ENCODE measurements at places on chromosomes 11 and 22.
A peak's percentile ranks its signal among the peaks of the same experiment; 100 is the strongest.

DNA sequence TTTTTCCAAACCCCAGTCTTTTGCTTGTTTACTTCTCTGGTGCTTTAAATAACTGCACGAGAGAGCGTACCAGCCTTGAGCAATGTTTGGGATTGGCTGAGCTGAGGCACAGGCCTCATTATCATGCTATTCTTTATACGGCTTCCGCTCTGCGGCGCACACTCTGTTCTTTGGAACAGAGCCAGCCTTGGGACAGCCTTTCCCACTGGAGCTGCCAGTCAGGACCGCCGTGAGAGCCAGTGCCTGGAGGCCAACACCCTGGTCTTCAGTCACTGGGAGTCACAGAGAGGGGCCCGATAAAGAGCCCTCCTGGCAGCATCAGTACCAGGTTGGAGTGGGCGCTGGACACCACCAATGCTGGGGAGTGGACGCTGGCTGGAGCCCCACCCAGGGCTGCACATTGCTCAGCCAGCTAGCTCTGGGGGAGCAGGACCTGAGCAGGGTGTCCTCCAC, 125.6 kb downstream of the BCR start:
- peak; percentile 90 for DNase-seq

- DNase-seq: no peak
Measured at GRCh38 chr11:111539426-111540113, 950 bp upstream of the LAYN start.

- DNase-seq: peak; percentile 67
Measured at GRCh38 chr22:29733362-29734201, 13.8 kb downstream of the CABP7 start.

DNA sequence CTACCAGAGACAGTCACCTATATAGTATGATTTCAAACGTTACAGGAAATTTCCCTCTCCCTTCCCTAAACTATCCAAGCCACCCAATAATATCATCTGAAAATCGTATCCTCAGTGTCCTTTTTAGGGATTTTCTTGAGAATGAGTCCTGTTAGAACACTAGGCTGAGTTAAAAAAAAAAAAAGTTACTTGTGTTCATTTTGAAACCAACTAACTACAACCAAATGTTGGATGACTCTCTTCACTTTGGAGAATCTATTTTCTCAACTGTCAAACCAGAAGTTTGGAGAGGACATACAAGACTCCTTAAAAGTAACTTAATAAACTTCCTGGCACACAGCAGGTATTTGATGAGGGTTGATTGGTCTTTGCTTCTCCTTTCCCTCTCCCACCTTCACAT, 183.2 kb upstream of the SESN3 start:
- no peak for DNase-seq

- no peak for DNase-seq
Measured at GRCh38 chr11:76152741-76153570, 53.3 kb downstream of the WNT11 start.

DNA sequence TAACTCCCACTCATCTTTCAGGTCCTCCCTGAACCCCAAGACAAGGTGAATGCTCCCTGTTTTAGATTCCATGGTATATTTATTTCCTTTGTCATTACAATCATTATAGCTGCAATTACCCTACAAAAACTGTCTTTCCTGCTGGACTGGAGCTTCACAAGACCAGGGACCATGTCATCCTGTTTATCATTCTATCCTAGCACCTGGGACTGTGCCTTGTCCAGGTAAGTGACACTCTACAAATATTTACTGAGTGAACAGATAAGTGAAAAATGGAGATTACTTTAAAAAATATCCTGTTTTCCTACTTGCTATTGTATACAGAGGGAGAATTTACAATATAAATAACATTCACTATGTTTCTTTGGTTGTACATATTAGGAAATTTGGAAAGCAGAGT, 22.5 kb upstream of the ELF5 start:
- no peak for DNase-seq

- no peak for DNase-seq
Measured at GRCh38 chr11:9330387-9331384, 16.3 kb upstream of the TMEM41B start.

- no peak for DNase-seq
Measured at GRCh38 chr22:44596396-44597125, 98.5 kb upstream of the RTL6 start.

DNA sequence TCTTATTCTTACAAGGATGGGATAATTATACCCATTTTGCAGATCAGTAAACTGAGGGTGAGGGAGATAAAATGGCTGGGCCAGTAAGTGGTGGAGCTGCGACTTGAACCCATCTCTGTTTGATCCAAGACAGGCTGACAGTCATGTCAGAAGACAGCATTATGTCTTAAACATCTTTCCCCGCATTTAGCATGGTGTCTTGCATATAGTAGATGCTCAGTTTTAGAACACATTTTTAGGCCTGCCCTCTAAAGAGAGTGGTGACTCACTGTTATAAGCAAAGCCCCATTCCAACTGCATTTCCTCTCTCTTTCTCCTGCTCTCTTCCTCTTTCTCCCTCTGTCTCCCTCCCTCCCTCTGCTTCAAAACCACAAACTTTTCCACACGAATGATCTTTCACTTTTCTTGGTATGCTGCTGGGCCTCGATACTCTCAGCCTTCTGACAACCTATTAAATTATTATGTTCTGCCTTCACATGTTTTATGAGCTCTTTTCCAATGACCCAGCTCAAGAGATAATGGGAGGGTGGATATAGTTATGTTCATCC, 25.2 kb downstream of the CWC15 start:
- DNase-seq: no peak

- no peak for DNase-seq
Measured at GRCh38 chr22:22316589-22316988, 72.0 kb downstream of the VPREB1 start.

- peak; percentile 32 for DNase-seq
Measured at GRCh38 chr11:133403900-133404299, 128.4 kb downstream of the OPCML start.

DNA sequence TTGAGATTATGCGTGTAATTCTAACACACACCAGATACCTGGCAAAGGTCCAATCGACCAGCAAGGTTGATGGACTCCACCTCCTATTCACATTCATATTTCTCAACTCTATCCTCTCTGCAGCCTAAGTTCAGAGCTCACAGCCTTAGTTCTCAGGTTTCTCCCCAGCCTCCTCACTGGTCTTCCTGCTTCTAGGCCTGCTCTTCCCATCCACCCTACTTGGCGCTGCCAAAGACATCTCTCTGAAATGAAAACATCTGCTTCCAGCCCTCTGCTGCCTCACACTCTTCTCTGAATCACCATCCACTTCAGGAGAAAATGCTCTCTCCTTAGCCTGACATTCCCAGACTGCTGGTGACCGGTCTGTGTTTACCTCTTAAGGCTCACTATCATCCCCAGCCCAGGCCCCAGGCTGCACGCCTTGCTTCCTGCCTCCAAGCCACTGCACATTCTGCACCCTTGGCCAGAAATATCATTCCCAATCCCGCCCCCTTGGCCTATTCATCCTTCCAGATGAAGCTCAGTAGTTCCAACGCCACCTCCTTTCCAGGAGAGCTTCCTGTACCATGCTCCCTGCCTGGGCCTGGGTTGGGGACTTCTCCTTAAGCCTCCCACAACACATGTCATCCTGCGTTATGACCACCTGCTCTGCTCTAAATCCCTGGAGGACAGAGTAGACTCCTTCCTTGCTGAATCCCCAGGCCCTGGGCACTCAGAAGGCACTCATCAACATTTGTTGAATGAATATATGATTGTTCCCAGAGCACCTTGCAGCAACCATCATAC, 3.5 kb downstream of the ARRB1 start:
- peak; percentile 78 for DNase-seq

DNA sequence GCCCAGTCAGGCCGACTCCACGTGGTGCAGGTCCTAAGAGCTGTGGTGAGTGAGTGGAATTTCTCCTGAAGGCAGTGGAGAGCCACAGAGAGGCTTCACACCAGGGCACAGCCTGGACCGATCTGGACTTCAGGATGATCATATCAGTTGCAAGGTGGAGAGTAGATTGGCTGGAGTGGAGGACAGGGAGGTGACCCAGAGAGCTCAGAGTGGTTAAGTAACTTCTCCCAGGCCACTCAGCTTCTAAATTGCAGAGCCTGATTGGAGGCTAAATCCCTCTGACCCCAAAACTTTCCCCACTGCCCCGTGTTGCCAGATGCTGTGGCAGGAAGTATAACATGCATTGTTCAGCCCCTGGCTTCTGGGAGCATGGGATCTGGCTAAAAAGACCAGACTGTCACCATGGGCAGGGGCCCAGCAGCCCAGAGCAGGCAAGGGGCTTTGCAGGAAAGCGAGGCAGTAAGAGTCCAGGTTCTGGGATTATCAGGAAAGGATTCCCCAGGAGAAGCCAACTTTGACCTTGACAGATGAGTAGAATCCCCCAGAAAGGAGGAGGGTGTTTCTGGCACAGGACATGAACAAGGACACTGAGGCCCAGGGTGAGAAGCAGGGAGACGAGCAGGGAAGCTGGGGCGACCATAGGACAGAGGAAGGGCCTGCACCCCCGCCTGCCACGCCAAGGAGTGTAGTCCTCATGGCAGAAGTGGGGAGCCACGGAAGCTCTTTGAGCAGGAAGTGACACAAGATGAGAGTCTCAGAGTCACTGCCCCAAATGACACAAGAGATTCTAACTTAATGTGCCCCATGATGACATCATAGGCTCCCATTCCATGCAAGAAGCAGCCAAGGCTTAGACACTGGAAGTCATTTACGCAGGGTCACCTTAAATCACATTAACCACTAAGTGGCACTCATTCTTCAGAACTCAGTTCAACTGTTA, 4.8 kb downstream of the SLC35C1 start:
- no peak for DNase-seq

DNA sequence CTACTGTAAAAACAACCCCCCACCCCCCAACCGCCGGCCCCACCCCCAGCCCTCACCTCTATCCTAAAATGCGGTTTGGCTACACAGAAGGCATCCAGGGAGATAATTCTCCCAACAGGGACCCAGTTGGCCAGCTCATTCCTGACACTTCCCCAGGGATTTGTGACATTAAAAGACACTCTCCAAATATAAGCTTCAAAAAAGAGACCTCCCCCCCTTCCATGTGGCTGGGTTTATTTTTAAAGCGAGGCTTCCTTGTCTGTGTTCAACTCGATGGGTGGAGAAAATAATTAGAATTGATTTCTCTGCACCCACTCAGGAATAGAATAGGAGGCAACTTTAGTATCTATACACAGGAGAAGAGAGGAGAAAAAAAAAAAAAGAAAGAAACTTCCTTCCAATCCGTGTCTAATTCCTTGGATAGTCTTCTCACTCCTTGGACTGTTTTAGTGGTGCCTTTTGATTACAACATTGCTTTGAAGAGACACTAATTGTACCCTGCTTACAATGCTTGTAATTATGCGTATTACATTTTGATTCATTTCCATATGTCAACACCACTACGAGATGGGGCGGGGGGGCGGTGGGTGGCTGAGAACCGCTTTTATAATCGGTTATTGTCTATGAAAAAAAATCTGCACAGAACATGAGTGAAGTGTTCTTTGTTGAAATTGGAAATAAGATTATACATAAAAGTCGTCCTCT, 500.4 kb downstream of the MIAT start:
- no peak for DNase-seq

GRCh38 chr22:17243524-17243923, 24.3 kb upstream of the ADA2 start:
- no peak for DNase-seq

DNA sequence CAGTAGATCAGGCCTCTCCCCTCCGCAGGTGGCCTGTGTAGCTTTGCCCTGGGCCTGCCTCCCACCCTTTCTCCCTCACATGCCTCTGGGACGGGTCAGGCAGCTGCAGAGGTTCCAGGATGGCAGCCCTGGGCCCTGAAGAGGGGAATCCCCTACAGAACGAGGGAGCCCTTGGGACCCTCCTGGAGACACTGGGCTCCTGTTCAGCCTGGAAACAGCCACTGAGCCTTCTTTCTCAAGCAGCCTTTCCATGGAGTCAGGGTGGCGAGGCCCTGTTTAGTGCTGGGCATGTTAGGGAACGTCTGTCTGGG, 720.9 kb downstream of the BRD1 start:
- no peak for DNase-seq

DNA sequence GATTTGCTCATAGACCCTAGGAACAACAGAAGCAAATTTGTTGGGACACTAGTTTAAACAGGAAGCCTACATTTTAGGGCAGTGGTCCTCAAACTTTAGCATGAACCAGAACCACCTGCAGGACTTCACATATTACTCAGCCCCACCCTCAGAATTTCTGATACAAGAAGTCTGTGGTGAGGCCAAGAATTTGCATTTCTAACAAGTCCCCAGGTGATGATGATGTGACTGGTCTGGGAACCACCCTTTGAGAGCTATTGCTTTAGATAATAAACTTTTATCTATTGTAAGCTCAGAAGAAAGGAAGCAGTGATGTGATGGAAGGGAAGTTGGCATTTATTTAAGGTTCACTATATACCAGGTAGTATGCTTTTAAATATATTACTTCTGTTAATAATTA, 194.0 kb downstream of the FAM181B start:
- DNase-seq: no peak

GRCh38 chr11:75635066-75635862, 33.6 kb downstream of the MAP6 start:
- peak; percentile 39 for DNase-seq

GRCh38 chr22:23750367-23750713, 572 bp downstream of the ZNF70 start:
- no peak for DNase-seq

GRCh38 chr11:117511931-117512539, 184.4 kb downstream of the CEP164 start:
- no peak for DNase-seq

DNA sequence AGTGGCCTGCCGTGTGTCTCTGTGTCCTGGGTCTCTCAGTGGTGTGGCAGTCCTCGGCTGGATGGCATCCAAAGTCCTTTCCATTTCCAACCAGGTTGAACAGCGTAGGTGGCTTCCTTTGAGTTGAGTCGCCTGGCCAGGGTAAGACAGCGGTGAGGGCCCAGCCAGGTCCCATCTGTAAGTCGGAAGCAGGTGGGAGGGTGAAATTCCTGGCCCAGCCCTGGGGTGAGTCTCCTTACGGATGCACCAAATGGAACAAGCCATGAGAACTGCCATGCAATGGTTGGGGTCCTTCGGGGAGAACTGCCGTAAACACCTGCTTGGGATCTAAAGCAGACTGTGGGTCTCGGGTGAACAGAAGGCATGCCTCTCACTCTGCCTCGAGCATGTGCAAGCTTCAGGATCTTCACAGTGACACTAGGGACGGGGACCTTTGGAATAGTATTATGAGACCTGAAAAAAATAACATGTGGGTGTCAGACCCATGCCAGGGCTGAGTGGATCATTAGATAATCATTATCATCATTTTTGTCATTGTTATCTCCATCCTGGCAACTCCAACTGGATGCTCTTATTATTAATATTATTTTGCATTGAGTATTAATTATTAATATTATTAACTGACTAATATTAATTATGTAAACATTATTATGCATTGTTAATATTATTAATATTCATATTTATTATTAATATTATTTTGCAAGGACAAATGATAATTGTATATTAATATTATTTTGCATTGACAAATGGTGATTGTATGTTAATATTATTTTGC, 57.7 kb upstream of the LINC01488 start:
- DNase-seq: no peak

DNA sequence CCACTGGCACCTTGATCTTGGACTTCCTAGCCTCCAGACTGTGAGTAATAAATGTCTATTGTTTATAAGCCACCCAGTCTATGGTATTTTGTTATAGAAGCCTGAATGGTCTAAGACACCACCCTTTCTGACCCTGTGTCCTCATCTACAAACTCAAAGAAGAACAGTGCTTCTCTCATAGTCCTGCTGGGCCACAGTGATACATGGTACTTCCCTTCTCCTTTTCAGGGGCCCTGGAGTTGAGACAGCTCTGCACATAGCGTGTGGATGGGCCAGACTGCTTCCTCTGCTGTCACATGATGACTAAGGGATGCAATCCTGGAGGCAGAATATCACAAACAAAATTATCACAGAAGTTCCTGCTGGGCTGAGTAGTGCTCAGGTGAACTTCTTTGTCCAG, 5.0 kb downstream of the KCNJ11 start:
- DNase-seq: no peak

All from right cardiac atrium (tissue), 5 donors.